ENCODE measurements at places on chromosomes 5 and 9.

- no peak overlapping the region for H3K4me3 ChIP-seq
- H3K27me3 ChIP-seq: no peaks in the 10 kb centered on the region
- no peaks in the 10 kb centered on the region for H3K4me1 ChIP-seq
- H3K27ac ChIP-seq: peak overlapping the region; percentile 74
- DNase-seq: no peak
- peaks cover 20% of the 10 kb centered on the region for H3K36me3 ChIP-seq
Observed at GRCh38 chr9:136901516-136902258, 15.4 kb downstream of the TRAF2 start.

GRCh38 chr5:180067986-180068385, 3.6 kb downstream of the RNF130 start:
- no peak for DNase-seq
- H3K36me3 ChIP-seq: peaks cover 5% of the 10 kb centered on the region
- peak overlapping the region; percentile 57 for H3K27ac ChIP-seq
- H3K27me3 ChIP-seq: peaks cover 6% of the 10 kb centered on the region
- H3K4me3 ChIP-seq: peak overlapping the region; percentile 47
- peaks cover 26% of the 10 kb centered on the region for H3K4me1 ChIP-seq

- H3K27ac ChIP-seq: peak overlapping the region; percentile 95
- H3K27me3 ChIP-seq: no peaks in the 10 kb centered on the region
- peaks cover 42% of the 10 kb centered on the region for H3K36me3 ChIP-seq
- DNase-seq: no peak
- H3K4me1 ChIP-seq: peaks cover 36% of the 10 kb centered on the region
Observed at GRCh38 chr9:93267681-93268505, 84.0 kb downstream of the WNK2 start.

GRCh38 chr5:127645300-127645726, 3.6 kb upstream of the CTXN3 start:
- no peaks in the 10 kb centered on the region for H3K36me3 ChIP-seq
- H3K4me1 ChIP-seq: peaks cover 38% of the 10 kb centered on the region
- no peak for DNase-seq
- H3K4me3 ChIP-seq: no peak overlapping the region

DNA sequence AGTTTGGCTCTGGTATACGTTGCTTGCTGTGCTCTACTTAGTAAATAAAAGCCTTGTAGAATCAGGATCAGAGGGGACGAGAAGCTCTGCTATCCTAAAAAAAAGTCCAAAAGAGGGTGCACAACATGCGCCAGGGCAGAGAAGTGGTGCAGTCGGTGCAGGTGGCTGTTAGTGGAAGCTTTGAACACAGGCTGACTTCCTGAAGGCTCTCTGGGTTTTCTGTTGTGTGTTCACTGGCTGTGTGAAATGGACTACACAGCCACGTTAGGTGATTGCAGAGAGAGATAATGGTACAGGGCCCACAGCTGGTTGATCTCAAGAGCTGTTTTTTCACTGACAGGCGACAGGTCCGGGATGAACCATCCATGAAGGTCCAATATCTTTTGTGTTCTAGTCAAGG, 167.4 kb downstream of the TMEM167A start:
- H3K27ac ChIP-seq: no peak overlapping the region
- H3K4me3 ChIP-seq: no peak overlapping the region
- no peak for DNase-seq
- H3K36me3 ChIP-seq: no peaks in the 10 kb centered on the region
- H3K4me1 ChIP-seq: peaks cover 16% of the 10 kb centered on the region

DNA sequence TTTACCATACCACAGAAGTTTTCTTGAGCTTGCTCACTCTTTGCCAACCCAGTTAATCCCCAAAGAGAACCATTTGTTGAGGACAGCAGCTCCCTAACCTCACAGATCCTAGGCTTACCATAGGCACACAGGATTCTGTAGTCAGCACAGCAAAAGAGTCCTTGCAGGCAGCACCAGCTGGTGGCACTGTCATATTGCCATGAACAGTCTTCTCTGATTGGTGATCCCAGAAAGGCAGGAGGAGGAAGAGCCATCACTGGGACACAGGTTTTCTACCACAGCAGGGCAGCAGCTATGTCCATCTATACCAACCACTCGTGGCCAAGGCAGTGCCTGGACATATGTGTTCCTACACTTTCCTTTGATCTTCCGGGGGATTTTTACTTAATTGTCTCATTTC, 297.1 kb upstream of the CD180 start:
- DNase-seq: no peak
- H3K36me3 ChIP-seq: no peaks in the 10 kb centered on the region
- H3K4me3 ChIP-seq: no peak overlapping the region
- no peak overlapping the region for H3K27ac ChIP-seq
- H3K4me1 ChIP-seq: peaks cover 2% of the 10 kb centered on the region

- H3K4me3 ChIP-seq: no peak overlapping the region
- no peaks in the 10 kb centered on the region for H3K4me1 ChIP-seq
- no peak overlapping the region for H3K27ac ChIP-seq
Observed at GRCh38 chr5:34626036-34626435, 30.1 kb upstream of the RAI14 start.

- no peaks in the 10 kb centered on the region for H3K27me3 ChIP-seq
- peak overlapping the region; percentile 46 for H3K27ac ChIP-seq
- no peaks in the 10 kb centered on the region for H3K4me1 ChIP-seq
- H3K4me3 ChIP-seq: no peak overlapping the region
- DNase-seq: no peak
Observed at GRCh38 chr9:33120620-33121019, 44.1 kb upstream of the SMU1 start.

- DNase-seq: no peak
- H3K4me3 ChIP-seq: no peak overlapping the region
- no peak overlapping the region for H3K27ac ChIP-seq
- no peaks in the 10 kb centered on the region for H3K27me3 ChIP-seq
- H3K36me3 ChIP-seq: no peaks in the 10 kb centered on the region
Observed at GRCh38 chr5:105968981-105969380, 1701.8 kb downstream of the EFNA5 start.

- no peaks in the 10 kb centered on the region for H3K27me3 ChIP-seq
- H3K4me1 ChIP-seq: no peaks in the 10 kb centered on the region
- no peak overlapping the region for H3K4me3 ChIP-seq
- DNase-seq: no peak
Observed at GRCh38 chr5:42676362-42676761, 80.3 kb upstream of the CCDC152 start.

- H3K36me3 ChIP-seq: no peaks in the 10 kb centered on the region
- no peak overlapping the region for H3K27ac ChIP-seq
- no peak overlapping the region for H3K4me3 ChIP-seq
- DNase-seq: no peak
Observed at GRCh38 chr5:99553211-99553810, 624.5 kb upstream of the CHD1 start.

GRCh38 chr5:153520137-153520536, 29.7 kb downstream of the GRIA1 start:
- no peaks in the 10 kb centered on the region for H3K36me3 ChIP-seq
- H3K27ac ChIP-seq: no peak overlapping the region
- no peaks in the 10 kb centered on the region for H3K4me1 ChIP-seq
- no peak overlapping the region for H3K4me3 ChIP-seq
- no peak for DNase-seq

- no peak for DNase-seq
- H3K4me1 ChIP-seq: peaks cover 10% of the 10 kb centered on the region
- H3K36me3 ChIP-seq: peaks cover 15% of the 10 kb centered on the region
- no peak overlapping the region for H3K4me3 ChIP-seq
- H3K27me3 ChIP-seq: no peaks in the 10 kb centered on the region
- H3K27ac ChIP-seq: no peak overlapping the region
Observed at GRCh38 chr9:97431549-97432143, 19.8 kb downstream of the TDRD7 start.

DNA sequence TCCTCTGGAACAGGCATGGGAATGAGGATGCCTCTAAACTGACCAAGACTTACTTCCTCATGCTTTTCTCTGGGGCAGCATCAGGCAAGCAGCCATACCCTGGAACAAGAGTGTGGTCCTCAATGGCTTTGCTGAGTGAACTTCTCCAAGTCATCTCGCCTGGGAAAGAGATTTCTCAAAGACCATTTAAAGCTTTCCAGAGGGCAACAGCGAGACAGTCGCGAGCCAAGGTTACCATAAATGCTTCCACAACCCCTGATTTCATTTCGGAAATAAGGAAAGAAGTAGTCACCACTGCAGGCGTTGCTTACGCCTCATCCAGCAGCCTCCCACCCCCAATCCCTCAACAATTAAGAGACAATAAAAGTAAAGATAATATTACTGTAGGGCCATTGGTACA, 1.1 kb upstream of the SNCAIP start:
- H3K4me3 ChIP-seq: peak overlapping the region; percentile 81
- peaks cover 25% of the 10 kb centered on the region for H3K4me1 ChIP-seq
- H3K36me3 ChIP-seq: no peaks in the 10 kb centered on the region
- H3K27me3 ChIP-seq: peaks cover 34% of the 10 kb centered on the region

DNA sequence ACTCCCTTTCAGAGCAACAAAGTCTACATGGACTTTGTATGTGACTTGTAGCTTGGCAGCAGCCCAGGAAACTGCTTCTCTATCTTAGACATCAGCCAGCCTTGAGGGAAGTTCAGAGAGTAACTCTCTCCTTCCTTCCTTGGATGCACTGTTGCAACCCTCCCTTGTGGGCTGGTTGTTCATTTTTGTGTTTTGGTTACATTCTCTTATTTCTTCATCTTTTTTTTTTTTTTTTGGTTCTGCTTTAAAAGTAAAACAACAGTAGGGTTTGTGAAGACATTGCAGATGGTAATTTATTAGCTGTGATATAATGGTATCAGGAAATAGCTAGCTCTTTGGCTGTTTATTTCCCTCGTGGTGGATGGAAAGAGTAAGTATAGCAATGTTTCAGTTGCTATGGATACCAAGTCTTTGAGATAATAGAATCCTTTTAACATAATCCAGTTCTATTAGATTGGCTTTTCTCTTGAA, 97.9 kb upstream of the MAMDC2 start:
- H3K27ac ChIP-seq: no peak overlapping the region
- H3K4me3 ChIP-seq: no peak overlapping the region
- no peaks in the 10 kb centered on the region for H3K4me1 ChIP-seq
- no peak for DNase-seq

DNA sequence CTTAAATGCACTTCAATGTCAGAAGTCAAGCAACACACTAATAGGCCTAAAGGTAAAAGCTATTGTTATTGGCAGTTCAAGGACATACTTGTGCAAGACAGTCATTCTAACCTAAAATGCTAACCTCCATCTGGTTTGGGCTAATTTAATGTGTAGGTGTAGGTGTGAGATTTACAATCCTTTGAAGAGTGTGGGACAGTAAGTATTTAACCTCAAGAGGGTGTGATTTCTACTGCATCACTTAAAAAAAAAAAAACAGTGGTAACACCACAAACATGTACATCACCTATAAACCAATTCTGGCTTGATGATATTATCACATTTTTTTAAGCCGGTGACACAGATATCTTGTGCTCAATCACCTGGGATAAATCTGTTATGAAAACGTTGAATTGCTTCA, 127.5 kb upstream of the MEF2C start:
- H3K4me3 ChIP-seq: no peak overlapping the region
- H3K27me3 ChIP-seq: no peaks in the 10 kb centered on the region
- no peaks in the 10 kb centered on the region for H3K36me3 ChIP-seq

DNA sequence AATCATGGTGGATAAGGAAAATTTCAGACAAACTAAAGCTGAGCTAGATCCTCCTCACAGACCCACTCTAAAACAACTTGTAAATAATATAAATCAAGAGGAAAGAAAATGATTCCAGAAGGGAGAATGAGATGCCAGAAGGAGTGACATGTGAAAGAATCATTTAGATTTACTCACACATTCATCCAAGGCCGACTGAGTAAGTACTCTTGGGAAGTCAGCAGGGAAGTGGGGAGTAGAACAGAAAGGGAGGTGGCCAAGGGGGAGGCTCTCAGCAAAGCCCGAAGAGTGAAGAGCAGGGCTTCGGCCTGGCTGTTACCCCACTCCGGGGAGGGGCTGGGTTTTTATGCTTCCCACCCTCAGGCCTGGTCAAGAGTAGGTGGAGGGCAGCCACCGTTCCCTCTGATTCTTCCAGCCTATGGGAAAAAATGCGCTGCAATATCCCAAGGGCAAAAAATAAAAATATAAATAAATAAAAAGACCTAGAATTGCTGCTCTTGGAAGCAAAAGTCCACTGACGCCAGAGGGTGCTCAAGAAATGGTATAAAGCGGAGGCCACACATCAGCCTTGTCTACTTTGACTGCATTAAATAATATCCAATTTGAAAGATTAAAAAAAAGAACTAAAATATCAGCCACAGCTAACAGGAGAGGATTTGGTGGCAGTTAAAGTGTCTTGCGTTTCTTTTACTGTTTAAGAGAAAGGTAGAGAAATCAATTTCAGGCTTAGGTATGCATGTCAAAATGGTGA, 110.2 kb upstream of the COL5A1 start:
- no peak overlapping the region for H3K27ac ChIP-seq
- no peak overlapping the region for H3K4me3 ChIP-seq
- H3K4me1 ChIP-seq: no peaks in the 10 kb centered on the region

- H3K27me3 ChIP-seq: no peaks in the 10 kb centered on the region
- H3K4me1 ChIP-seq: peaks cover 8% of the 10 kb centered on the region
- DNase-seq: no peak
Observed at GRCh38 chr9:117992006-117992405, 287.8 kb downstream of the TLR4 start.

- DNase-seq: no peak
- peaks cover 2% of the 10 kb centered on the region for H3K4me1 ChIP-seq
- no peaks in the 10 kb centered on the region for H3K36me3 ChIP-seq
- peaks cover 21% of the 10 kb centered on the region for H3K27me3 ChIP-seq
- H3K4me3 ChIP-seq: no peak overlapping the region
- H3K27ac ChIP-seq: no peak overlapping the region
Observed at GRCh38 chr5:174397206-174397605, 327.2 kb upstream of the MSX2 start.

GRCh38 chr5:50786073-50786472, 119.6 kb downstream of the PARP8 start:
- H3K27ac ChIP-seq: no peak overlapping the region
- no peak for DNase-seq
- H3K4me1 ChIP-seq: no peaks in the 10 kb centered on the region
- H3K36me3 ChIP-seq: peaks cover 3% of the 10 kb centered on the region
- no peaks in the 10 kb centered on the region for H3K27me3 ChIP-seq

DNA sequence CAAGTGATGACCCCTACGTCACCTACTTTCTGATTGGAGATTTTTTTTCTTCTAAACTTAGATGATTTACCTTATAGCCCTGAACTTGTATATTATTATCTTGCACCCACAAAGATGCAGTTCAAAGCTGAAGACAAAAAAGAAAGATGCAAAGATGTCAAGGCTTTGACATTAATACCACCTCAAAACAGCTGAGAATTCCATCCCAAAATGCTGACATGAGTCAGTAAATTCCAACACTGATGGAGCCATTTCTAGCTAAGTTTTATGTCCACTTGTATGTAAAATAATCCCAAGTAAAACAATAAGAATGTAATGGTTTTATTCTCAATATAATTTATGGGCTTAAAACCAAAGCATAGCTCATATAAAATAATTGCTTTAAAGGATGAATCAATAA, 91.5 kb upstream of the CDH9 start:
- no peaks in the 10 kb centered on the region for H3K4me1 ChIP-seq
- no peak overlapping the region for H3K27ac ChIP-seq
- DNase-seq: no peak

DNA sequence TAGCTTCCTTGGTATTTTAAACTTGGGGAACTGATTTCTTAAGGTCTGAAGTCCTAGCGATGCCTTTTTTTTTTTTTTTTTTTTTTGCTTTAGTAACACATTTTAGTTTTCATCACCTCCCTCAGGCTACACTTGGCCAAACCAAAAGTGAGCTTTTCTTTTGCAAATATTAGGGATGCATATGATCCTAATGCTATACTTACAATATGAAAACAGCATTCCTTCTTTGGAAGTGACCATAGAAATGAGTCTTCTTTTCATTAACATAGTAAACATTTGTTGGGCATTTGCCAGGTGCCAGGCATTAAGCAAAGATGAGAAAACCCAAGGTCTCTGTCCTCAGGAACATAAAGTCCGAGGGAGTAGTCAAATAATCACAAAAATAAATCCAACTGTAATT, 189.8 kb downstream of the ALDH1A1 start:
- no peak for DNase-seq
- H3K4me3 ChIP-seq: no peak overlapping the region
- H3K27ac ChIP-seq: no peak overlapping the region
- no peaks in the 10 kb centered on the region for H3K4me1 ChIP-seq

Data from progenitor cell of endocrine pancreas (in vitro differentiated cells).